HTR-8/SVneo (cell line): ENCODE measurements at places on chromosomes 11 and 22.

- no peak for DNase-seq
Measured at GRCh38 chr22:37862570-37863325, 13.5 kb downstream of the EIF3L start.

DNA sequence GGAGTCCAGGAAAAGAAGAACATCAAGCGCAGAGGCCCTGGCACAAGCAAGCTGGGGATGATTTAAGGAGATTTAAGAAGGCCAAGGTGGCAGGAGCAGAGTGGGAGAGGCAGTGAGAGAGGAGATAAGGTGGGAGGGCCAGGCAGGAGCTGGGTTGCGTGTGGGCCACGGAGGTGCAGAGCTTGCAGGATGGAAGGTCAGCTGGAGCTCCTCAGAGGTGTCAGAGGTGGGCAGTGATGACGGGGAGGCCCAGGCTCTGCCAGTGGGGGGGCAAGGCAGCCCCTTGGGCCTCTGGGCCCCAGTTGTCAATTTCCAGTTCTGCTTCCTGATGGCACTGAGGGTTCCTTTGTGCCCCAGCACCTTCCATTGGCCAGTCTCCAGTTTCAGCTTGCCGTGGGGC is 6.5 kb downstream of the FRMD8 start:
- no peak for DNase-seq

DNA sequence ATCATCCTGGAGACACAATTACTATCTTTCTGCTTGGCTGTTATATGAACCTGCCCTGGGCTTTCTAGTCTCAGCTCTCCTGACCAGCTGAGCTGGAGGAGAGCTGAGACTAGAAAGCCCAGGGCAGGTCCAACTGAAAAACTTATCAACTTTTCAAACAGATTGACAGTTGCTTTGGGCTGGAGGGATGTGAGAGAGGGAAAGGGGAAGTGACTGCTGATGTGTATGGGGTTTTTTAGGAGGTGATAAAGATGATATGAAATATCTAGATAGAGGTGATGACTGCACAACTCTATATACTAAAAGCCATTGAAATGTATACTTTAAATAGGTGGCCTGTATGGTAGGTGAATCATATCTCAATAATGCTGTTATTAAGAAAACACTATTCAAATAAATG is 60.2 kb upstream of the CHRM4 start:
- no peak for DNase-seq

DNA sequence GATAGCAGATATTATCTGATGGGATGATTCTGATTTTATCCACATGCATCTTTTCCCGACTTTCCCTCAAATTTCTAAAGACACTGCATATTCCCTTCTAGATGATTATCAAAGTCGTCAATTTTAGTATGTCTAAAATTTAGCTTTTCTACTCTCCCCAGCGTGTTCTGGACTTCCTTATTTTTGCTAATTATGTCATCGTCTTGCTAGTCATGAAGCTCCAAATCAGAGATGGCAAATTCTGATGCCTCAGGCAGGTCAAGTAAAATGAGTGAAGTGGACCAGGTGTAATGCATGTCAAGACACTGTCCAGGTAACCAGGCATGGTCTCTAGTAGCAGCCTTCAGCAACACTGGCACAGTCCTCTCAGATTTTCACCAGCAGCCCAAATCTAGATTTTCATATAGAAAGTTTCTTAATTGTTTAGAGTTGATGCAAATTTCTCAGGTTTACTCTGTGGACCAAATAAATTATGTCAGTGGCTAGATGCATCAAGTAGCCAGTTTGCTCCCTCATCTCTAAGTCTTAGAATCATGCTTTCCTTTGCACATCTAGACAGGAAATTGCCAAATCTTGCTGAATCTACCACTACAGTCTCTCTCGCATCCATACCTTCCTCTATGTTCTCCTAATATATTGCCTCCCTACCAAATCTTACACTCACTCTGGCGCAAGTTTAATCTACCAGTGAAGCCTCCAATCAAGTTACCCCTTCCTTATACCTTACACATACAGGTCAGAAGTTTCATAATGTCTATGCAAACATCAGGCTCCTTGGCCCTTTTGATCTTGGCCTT is 10.6 kb downstream of the HSD17B12 start:
- DNase-seq = no peak

DNA sequence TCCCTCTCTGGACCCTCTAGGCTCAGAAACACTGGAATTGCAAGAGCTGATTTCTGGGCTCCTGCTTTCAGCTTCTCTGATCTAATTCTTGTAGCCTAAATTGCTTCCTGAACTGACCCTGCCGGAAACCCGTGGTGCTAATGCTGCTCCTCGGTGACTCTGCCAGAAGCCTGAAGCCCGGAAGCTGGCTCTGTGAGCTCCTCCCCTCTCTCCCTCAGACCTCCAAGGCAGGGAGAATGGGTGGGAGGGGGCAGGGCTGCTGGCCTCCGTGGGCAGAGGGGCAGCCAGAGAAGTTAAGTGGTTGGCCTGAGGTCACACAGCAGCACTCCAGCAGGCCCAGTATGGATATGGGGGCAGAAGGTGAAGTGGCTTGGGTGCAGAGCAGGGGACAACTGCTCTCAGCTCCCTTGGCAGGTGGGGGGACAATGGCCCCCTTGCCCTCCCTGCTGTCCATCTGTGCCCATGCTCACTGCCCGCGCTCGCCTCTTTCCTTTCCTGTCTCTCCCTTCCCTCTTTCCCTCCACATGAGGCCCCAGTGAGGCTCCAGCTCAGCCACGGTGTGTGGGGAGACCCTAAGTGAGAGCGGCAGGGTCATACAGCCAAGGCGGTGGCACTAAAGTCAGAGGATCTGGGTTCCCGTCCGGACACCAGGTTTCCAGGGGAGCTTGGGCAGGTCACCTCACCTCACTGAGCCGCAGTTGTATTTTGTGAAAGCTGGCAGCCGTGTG is 16.2 kb downstream of the CAPN5 start:
- no peak for DNase-seq

DNA sequence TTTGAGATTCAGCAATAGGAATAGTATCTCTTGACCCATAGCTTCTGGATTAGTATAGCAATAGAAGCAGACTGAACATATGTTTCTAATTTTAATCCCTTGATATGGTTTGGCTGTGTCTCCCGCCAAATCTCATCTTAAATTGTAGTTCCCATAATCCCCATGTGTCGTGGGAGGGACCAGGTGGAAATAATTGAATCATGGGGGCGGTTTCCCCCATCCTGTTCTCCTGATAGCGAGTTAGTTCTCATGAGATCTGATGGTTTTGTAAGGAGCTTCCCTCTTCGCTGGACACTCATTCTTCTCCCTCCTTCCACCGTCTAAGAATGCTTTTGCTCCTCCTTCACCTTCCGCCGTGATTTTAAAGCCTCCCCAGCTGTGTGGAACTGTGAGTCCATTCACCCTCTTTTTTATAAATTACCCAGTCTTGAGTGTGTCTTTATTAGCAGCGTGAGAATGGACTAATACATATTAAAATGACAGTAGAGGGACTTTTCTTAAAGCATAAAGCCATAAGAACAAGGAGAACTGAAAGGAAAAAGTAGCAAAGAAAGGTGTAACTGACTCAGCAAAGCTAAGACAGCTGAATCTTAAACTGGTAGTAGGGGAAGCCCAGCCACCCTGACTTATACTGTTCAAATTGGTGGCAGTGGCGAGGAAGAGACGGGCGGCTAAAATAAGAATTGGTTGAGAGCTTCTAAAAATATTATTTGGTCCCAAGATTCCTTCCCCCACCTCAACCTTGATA is 20.3 kb upstream of the SLN start:
- DNase-seq = no peak

DNA sequence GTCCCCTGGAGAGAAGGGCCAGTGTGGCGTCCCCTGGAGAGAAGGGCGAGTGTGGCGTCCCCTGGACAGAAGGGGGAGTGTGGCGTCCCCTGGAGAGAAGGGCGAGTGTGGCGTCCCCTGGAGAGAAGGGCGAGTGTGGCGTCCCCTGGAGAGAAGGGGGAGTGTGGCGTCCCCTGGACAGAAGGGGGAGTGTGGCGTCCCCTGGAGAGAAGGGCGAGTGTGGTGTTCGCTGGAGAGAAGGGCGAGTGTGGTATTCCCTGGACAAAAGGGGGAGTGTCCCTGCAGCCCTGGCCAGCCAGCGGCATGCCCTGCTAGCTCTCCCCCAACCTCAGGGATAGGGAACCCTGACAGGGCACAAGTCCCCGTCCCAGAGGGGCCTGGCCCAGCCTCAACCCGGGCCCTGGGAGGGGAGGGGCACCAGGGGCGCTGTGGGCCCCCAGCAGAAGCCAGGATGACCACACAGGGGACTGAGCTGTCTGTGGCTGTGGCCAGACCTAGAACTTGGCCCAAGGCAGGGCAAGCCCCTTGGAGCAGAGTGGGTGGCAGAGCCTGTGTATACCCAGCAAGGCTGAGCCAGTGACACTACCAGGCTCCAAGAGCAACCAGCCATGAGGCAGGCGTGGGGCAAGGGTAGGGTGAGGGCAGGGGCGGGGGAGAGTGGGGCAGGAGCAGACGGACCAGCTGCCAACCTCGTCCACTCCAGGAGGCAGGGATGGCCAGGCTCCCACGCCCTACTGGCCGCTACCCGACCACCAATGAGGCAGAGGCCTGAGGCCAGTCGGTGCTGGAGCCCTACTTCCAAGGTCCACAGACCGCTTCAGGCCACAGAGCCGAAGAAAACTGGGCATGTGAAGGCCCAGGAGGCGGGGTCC is 4.2 kb downstream of the HRAS start:
- no peak for DNase-seq

GRCh38 chr11:64998141-64998540 is 1.4 kb upstream of the BATF2 start:
- no peak for DNase-seq

DNA sequence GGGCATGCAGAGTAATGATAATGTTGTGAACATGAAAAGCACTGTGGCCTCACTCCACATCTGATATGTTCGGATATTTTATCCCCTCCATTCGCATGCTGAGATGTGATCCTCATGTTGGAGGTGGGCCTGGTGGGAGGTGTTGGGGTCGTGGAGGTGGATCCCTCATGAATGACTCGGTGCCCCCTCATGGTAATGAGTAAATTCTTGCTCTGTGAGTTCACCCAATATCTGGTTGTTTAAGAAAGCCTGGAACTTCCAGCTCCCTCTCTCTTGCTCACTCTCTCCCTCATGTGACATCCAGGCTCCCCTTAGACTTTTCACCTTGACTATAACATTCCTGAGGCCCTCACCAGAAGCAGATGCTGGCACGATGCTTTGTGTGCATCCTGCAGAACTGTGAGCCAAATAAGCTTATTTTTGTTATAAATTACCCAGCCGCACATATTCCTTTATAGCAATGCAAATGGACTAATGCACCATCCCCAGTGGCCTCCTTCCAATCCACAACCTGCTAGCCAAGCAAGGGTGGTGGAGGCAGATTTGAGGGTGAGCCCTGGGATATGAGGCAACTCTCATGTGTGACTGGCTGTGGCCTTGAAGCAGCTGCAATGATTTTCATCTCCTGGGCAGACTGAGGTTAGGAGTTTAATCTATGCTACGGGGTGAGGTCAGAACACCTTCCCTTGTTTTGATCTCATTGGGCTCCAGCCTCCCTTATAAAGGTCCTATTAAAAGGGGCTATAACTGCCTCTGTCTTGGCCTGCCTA is 276.5 kb downstream of the ETS1 start:
- DNase-seq = no peak

DNA sequence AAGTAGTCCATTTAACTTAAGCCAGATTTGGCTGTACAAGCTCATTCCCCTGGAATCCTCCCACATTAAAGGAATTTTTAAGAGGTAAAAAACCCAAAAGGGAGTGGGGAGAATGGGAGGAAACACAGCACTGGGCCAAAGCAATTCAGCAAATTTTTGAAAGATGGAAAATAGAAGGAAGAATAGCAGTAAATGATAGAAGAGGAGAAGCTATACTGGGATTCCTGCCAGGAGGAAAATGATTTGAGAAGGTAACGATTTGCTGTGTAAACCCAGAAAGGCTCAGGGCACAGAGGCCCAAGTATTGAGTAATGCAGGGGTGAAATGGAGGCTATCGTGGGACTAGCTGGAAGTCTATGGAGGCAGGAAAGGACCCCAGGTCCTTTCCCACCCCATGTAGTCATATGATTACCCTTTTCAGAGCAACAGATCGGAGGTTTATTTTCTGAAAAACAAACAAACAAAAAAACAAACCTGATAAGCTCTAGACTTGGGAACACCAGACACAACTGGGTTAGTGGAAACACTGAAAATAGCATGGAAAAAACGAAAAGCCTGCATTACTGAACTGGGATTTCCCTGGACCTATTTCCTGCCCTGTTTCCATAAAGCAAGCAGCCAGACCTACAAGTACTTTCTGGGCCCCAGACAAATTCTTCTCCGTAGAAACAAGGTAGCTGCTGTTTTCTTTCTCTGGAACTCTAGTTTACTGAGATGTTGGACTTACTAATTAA is 140.0 kb downstream of the SWAP70 start:
- no peak for DNase-seq

- peak; percentile 41 for DNase-seq
Measured at GRCh38 chr11:101049123-101049522, 80.5 kb downstream of the PGR start.
